ENCODE measurements at places on chromosomes 2 and 18. TPM values are rescaled to one million over a fixed set of nuclear protein-coding genes. Genes with fewer than 3 reads are reported as not detected.
A peak's percentile ranks its signal among the peaks of the same experiment; 100 is the strongest.

GRCh38 chr2:60095903-60096302 lies 457.6 kb downstream of the BCL11A start:
- DNase-seq, result no peak

GRCh38 chr2:118842661-118843482 lies 4.6 kb downstream of the EN1 start:
- DNase-seq, result no peak

Gene DNMT3A
- 1.5 TPM for polyA plus RNA-seq

GRCh38 chr18:58785171-58785805 lies 79.4 kb upstream of the ZNF532 start:
- peak; percentile 99 for DNase-seq

- DNase-seq, result no peak
These were observed 80.8 kb downstream of the GAREM1 start for GRCh38 chr18:32389858-32390257.
